ENCODE measurements at places on chromosomes 4 and X.
A peak's percentile ranks its signal among the peaks of the same experiment; 100 is the strongest.

DNA sequence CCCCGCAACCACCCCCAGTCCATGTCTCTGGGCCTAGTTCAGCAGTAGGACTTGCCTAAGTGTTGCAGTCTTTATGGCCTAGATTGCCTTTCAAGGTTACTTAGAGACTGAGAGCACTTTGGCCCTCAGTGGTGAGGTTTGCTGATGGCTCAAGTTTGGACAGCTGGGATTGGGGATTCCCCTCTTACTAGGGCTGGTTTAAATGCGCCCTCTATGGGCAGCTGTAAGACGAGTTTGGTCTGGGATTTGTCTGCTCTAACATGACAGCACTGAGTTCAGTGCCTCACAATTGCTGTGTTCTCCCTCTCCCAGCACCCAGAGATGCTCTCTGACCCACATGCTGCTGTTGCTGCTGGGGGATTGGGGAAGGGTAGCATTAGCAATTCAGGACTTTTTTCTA, 23.1 kb downstream of the DACH2 start:
- DNase-seq, result no peak

DNA sequence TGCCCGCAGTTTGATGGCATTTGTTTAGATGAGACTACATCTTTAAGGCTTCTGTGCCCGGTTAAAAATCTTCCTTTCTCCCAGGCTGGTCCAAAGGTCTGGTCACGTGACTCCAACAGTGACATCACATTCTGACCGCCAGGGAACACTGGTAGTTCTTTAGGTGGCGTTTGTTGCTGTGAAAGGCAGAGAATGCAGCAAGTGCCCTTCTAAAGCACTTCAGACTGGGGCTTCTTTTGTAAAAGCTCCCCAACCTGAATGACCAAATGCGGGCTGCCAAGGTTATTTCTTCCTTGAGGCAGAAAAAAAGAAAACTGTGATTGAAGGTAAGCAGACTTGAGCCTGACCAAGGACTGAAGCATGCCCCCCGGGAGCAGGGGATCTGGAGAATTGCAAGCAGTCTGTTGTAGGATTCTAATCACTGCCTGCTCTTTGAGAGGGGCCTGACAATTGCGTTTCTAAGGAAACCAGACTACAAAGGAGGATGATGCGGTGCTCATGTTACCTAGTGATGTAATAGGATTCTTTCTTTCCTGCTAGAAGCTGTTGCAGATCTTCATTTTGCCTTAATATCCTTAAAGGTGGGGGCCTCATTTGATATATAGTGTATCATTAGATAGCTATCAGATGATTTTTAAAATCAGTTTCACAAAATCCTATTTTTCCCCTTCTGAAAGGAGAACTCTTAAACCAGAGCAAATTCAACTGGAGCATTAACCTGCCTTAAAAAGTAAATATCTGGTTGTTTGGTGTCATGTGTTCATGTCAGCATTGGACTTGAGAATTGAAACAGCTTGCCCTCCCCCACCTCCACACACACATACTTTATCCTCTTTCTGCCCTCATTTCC, 133.1 kb downstream of the AKAP4 start:
- peak; percentile 55 for DNase-seq

DNA sequence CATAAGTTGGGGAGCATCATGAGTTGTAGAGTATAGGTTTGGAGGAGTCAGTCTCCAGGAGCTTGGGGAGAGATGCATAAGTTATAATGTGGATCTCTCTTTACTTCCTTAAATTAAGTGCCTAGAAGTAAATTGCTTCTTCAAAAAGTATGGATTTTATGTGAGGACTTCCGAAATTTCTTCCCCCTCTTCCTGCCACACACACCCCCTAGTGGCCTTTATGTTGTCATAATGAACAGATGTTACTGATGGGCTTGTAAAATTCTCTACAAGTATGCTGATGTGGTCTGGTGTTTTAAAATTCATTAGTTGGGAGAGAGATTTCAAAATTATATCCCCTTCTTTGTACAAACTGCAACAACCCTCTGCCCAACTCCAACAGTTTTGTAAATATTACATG, 2.3 kb upstream of the METTL14 start:
- no peak for DNase-seq

GRCh38 chr4:82467471-82467870, 37.1 kb downstream of the ENOPH1 start:
- no peak for DNase-seq
